Stomach (tissue), 19 donors: ENCODE measurements at places on chromosomes 1 and 21. TPM values are rescaled to one million over a fixed set of nuclear protein-coding genes. Genes with fewer than 3 reads are reported as not detected.

DNA sequence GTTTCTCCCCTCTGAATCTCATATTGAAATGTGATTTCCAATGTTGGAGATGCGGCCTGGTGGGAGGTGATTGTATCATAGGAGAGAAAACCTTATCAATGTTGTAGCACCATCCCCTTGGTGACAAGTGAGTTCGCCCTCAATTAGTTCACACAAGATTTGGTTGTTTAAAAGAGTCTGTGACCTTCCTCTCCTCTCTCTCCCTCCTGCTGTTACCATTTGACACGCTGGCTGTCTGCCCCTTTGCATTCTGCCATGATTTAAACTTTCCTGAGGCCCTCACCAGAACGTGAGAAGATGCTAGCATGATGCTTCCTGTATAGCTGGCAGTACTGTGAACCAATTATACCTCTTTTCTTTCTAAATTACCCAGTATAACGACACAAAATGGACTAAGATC, 730.9 kb upstream of the PRMT6 start:
- no peaks in the 10 kb centered on the region for H3K4me1 ChIP-seq
- H3K4me3 ChIP-seq, result no peak overlapping the region
- no peak for DNase-seq
- no peak overlapping the region for H3K27ac ChIP-seq

DNA sequence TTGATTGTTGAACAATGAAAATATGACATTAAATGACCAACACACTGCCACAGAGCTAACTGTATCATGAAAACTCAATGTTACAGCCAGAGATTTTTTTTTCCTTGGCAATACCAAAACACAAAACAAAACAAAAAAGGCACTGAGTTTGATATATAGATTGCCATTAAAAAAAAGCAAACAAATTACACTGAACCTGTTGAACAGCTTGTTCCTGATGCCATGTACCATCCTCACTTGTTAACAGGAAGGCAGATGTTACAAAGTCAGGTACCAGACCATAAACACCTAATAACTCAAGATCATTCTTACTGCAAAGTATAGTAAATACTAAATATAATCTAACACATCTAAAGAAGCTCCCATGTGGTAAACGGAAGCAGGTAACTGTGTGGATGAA, 75.2 kb downstream of the ZNF644 start:
- H3K36me3 ChIP-seq, result peaks cover 6% of the 10 kb centered on the region
- H3K4me3 ChIP-seq, result no peak overlapping the region
- DNase-seq, result no peak
- H3K4me1 ChIP-seq, result no peaks in the 10 kb centered on the region
- H3K27ac ChIP-seq, result no peak overlapping the region
- H3K27me3 ChIP-seq, result no peaks in the 10 kb centered on the region

DNA sequence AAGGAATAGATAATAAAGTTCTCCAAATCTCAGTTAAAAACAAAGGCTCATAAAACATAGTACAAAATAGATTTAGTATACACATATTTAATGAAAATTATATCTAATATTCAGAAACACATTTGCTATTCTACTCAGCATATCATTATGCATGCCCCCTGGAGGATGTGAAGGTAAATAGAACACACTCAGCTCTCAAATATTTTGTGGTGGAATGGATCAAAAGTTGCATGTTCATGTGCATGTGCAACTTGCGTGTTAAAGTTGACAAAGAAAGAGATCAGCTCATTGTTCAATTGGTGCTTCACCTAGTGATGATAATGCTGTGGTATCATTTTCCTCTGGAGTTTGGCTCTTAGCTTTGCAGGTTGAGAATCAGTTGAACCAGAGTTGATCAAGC, 4.9 kb upstream of the ZNF644 start:
- H3K36me3 ChIP-seq, result no peaks in the 10 kb centered on the region
- H3K4me3 ChIP-seq, result no peak overlapping the region
- H3K27me3 ChIP-seq, result no peaks in the 10 kb centered on the region

DNA sequence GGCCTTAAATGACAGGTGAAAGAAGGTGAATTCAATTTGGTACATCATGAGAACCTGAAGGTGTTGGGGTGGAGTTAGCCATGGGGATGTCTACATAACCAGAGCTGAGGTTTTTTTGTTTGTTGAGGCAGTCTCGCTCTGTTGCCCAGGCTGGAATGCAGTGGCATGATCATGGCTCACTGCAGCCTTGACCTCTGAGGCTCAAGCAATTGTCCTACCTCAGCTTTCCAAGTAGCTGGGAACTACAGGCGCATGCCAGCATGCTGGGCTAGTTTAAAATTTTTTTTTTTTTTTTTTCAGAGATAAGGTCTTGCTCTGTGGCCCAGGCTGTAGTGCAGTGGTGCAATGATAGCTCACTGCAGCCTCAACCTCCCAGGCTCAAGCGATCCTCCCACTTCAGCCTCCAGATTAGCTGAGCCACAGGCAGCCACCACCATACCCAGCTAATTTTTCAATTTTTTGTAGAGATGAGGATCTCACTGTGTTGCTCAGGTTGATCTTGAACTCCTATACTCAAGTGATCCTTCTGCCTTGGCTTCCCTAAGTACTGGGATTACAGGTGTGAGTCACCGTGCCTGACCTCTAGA, 1.9 kb upstream of the MPZ start:
- no peak overlapping the region for H3K27ac ChIP-seq
- peaks cover 25% of the 10 kb centered on the region for H3K4me1 ChIP-seq
- H3K36me3 ChIP-seq, result no peaks in the 10 kb centered on the region
- H3K4me3 ChIP-seq, result no peak overlapping the region
- H3K27me3 ChIP-seq, result no peaks in the 10 kb centered on the region

DNA sequence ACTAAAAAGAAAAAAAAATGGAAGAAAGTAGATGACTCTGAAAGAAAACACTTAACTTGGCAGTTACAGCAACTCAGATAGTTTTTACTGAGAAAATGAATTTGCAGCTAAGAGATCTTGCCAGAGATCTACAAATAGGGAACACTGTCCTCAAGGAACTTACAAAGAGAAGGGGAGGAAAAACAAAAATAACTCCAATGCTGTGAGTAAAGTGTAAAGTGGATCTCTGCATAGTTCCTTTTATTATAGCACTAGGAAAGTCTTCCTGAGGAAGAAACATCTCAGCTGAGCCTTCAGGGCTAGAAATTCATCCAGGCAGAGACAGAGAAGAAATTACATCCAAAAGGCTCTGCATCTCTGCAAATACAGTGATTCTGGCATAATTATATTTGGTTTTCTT, 3.9 kb downstream of the CD1B start:
- H3K4me1 ChIP-seq, result no peaks in the 10 kb centered on the region
- no peaks in the 10 kb centered on the region for H3K27me3 ChIP-seq
- no peaks in the 10 kb centered on the region for H3K36me3 ChIP-seq
- no peak overlapping the region for H3K27ac ChIP-seq

DNA sequence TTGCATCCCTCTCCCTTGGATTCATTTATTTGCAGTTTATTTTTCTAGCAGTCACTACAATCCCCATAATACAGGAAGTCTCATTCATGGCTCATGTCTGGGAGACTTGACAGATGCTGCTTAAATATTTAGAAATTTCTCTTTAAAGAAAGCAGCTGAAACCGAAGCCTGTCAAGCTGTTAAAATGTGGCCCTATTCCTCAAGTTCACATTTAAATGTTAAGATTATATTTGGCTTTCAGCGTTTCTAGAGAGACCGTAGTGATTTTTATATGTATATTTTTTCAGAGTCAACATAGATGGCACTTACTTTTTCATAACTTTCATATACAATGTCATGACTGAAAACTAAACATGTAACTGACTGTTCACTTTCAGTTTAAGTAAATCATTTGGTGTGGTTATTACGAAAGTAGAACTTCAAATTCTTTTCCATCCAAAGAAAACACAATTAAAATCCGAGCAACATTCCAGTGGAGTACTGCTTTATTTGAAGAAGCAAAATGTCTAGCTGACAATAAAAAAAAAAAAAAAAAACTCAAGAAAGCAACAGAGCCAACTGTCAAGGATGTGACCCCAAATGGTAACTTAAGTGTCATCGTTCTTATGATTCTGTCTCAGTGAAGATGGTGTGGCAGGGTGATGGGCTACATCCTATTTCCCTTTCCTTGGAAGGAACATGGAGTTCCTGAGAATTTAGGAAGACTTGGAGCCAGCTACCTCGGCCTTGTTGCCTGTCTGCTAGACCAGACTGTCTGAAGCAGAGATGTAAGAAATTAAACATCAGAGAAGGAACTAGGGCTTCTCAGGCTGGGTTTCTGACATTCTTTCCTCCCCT, 37.8 kb downstream of the MIS18A start:
- DNase-seq, result no peak
- H3K27me3 ChIP-seq, result no peaks in the 10 kb centered on the region
- no peak overlapping the region for H3K4me3 ChIP-seq
- no peaks in the 10 kb centered on the region for H3K4me1 ChIP-seq
- no peak overlapping the region for H3K27ac ChIP-seq

GRCh38 chr1:25186161-25187007, 45.9 kb downstream of the SYF2 start:
- no peaks in the 10 kb centered on the region for H3K27me3 ChIP-seq
- H3K4me3 ChIP-seq, result no peak overlapping the region
- no peaks in the 10 kb centered on the region for H3K4me1 ChIP-seq
- DNase-seq, result no peak
- H3K27ac ChIP-seq, result no peak overlapping the region

GRCh38 chr1:154353966-154354365, 28.6 kb downstream of the ATP8B2 start:
- H3K27ac ChIP-seq, result peak overlapping the region; percentile 85
- no peaks in the 10 kb centered on the region for H3K27me3 ChIP-seq
- DNase-seq, result no peak
- no peak overlapping the region for H3K4me3 ChIP-seq

DNA sequence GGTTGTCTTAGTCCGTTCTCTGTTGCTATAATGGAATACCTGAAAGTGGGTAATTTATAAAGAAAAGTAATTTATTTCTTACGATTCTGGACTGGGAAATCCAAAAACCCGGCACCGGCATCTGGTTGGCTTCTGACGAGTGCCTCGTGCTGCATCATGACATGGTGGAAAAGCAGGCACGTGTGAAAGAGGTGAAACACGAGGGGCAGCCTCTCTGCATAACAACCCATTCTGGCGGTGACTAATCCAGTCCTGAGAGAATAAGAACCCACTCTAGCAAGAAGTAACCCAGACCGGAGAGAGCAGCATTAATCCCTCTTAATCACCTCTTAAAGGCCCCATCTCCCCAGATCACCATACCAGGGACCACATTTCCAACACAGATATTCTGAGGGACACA, 2.7 kb upstream of the EDEM3 start:
- H3K4me3 ChIP-seq, result no peak overlapping the region
- H3K27ac ChIP-seq, result no peak overlapping the region
- H3K27me3 ChIP-seq, result no peaks in the 10 kb centered on the region
- DNase-seq, result no peak
- no peaks in the 10 kb centered on the region for H3K4me1 ChIP-seq

GRCh38 chr1:101081496-101082488, 56.2 kb upstream of the DPH5 start:
- H3K4me1 ChIP-seq, result peaks cover 11% of the 10 kb centered on the region
- no peaks in the 10 kb centered on the region for H3K36me3 ChIP-seq
- no peaks in the 10 kb centered on the region for H3K27me3 ChIP-seq
- no peak overlapping the region for H3K4me3 ChIP-seq
- peak; percentile 30 for DNase-seq

The RUNX3 gene
- total RNA-seq, result 6.1 TPM

The TRIM58 gene
- 1.2 TPM for total RNA-seq

The TTC39A gene
- total RNA-seq, result 19.3 TPM

The TTLL7 gene
- total RNA-seq, result 12.9 TPM

The ZBTB48 gene
- 25.7 TPM for total RNA-seq

The TAF1A gene
- total RNA-seq, result 17.4 TPM

The TLR5 gene
- 7.2 TPM for total RNA-seq

The TNFSF18 gene
- total RNA-seq, result not detected
